Activated CD8-positive, alpha-beta memory T cell treated with anti-CD3 and anti-CD28 coated beads for 1 hour (primary cell): ENCODE measurements at places on chromosomes 16 and 17.
A peak's percentile ranks its signal among the peaks of the same experiment; 100 is the strongest.

- DNase-seq, result no peak
Measured at GRCh38 chr16:58493756-58494431, 6.0 kb upstream of the NDRG4 start.

DNA sequence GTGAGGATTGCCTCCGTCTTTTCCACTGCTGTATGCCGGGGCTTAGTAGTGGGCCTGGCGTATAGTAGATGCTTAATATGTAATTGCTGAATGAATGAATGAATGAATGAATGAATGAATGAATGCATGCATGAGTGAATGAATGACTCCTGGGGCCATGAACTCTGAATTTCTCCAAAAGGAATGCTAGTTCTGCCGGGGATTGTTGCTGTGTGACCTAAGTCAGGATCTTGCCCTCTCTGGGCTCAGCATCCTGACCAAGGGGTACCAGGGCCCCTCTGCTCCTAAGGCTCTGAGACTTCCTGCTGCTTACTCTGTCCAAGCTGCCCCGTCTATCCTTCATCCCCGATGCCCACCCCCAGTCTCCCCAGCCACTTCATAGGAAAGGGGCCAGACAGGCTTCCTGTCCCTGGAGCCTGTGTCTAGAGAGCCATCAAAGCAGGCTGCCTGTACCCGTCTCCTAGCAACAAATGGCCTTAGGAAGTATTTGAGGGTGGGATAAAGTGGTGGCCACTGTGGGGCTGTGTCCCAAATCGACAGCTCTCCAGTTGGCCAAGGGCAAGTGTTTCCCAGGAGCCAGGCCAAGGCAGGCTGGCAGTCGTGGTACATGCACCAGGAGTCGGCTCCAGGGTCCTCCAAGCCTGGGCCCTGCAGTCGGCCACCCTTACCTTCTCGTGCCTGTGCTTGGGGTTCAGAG, 11.6 kb upstream of the MPRIP start:
- no peak for DNase-seq

DNA sequence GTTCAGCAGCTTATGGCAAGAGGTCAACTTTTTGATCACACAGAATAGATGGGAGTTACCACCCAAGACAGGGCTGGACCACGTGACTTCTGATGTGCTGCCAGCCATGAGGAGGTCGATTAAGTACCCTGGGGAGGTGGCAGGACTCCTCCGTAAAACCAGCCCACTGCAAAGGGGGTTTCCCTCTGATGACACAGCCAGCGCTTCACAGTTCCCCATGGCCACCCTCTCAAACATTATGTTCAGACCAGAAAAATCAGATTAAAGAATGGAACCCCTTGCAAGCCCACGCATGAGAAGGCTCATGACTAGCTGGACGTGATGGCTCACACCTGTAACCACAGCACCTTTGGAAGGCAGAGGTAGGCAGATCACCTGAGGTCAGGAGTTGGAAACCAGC, 222.9 kb downstream of the CPPED1 start:
- no peak for DNase-seq

GRCh38 chr16:56911771-56912571, 20.0 kb upstream of the HERPUD1 start:
- no peak for DNase-seq

DNA sequence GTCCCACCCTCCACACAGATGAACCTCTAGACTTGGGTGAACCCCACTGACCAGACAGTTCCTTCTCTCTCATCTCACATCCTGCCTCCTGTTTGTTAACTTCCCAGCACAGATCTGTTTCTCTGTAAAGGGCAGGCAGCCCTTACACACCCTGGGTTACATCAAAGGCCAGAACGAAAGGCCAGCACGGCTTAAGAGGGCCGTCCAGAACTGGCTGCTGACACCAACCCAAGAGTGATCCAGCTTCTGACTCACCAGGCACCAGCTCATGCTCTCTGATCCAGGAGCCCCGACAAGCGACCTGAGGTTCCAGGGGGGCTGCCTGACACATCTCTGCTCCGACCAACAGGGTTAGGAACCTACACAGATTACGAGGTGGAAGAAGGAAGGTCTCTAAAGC, 86.9 kb downstream of the MRM3 start:
- DNase-seq, result no peak

GRCh38 chr17:63819585-63820537, 7.4 kb upstream of the PSMC5 start:
- no peak for DNase-seq

DNA sequence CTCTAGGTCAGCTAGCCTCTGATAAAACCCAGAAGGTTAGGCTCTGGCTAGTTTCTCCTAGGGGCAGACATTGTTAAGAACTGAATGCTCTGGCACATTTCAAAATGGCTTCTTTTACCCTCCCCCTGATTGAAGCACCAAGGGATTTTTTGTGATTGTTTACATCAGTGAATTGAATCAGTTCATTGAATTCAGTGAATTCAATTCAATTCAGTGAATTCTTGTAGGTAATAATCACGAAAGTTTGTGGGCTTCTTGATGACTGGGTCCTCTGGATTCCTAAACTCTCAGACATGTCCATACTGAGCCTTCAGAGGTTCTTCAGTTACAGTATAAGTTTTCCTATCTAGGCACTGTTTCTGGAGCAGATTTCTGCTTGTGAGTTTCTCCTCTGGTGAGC, 135.2 kb upstream of the ELAC2 start:
- DNase-seq, result no peak

GRCh38 chr16:9567666-9568065, 476.2 kb downstream of the HAPSTR1 start:
- no peak for DNase-seq

- no peak for DNase-seq
Measured at GRCh38 chr17:82703935-82704865, 5.7 kb upstream of the RAB40B start.

DNA sequence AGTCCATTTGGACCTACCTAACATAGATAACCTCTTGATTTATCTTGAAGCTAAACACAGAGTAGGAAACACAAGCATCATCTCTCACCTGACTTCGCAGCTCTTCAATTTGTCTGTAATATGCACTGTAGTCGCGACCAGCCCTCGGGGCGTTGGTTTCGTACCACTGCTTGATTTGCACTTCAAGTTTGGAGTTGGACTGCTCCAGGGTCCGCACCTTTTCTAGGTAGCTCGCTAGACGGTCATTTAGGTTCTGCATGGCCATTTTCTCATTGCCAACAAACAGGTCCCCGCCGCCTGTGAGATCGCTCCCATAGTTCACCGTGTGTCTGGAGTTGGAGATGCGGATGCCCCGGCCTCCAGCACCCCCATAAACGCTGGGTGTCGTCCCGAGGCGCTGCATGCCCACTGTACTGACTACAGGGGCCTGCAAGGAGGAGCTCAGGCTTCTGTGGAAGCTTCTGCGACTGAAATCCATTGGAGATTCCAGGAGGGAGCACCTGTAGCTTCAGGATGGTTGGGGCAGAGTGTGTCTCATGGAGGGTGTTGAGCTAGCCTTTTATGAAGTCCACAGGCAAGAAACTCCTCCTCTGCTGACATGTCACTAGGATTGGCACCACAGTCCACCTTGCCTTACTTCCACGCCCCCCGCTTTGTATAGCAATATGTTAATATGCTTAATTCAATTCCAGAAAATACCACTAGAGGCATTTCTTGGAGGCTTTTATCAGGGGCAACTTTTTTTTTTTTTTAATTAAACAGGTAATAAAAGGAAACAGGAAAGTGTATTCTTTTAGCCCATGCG, at the start of gene KRT20:
KRT20 (minus strand) TSS at position 535 of the 805 bp plus-strand sequence; CDS start at position 478, 57 bp downstream.
- no peak for DNase-seq

DNA sequence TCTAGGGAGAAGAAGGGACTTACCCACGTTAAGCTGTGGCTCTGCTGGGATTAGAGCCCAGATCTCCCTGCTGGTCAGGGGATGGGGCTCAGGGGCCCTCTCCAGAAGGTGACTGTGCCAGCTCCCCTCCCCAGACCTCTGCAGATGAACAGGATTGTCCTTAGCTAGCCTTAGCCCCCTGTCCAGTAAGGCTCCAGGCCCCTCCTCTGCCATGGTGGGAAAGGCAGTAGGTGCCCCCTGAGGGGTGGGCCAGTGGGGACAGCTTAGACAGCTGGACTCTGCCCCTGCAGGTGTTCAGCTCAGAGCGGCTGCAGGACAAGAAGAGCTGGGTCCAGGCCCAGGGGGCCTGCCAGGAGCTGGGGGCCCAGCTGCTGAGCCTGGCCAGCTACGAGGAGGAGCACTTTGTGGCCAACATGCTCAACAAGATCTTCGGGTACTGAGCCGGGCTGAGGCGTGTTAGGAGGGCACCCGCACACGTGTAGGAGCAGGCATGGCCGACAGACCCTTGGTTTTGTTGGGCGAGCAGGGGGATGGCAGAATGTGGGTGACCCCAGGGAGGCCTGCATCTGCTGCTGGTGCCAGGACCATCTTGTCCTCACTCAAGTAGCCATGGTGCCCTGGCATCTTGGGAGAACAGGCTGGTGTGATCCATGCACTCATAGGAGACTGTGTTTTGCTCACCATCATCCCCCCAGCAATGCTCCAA, 50.9 kb downstream of the MRC2 start:
- DNase-seq, result no peak

GRCh38 chr17:72401883-72402726, 281.3 kb downstream of the SOX9 start:
- no peak for DNase-seq

DNA sequence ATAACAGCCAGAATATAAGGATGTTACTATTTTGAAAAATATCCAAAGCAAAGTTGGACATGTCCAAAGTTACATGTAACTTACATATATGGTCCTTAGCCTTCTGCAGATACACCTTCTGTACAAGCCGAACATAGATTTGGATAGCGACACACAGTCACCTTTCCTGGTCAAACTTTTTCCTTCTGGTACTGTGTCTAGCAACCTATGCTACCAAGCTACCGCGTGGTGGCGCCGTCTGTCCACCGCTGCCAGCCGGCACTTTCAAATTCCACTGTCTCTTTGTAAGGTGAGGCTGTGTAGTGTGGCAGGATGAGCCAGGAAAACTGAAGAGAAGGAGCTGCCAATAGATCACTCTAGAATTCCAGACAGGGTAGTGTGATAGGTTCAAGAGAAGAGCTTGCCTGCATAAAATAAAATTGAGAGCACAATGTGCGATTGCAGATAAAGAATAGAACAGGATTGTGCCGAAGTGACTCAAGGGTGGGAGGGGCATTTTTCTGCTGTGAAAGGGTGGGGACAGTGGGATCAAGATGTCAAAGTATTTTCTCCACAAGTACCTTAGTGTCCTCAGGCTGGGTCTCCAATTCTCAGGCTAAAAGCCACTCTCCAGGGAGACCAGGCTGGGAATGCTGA, 366.9 kb downstream of the SLC39A11 start:
- no peak for DNase-seq

DNA sequence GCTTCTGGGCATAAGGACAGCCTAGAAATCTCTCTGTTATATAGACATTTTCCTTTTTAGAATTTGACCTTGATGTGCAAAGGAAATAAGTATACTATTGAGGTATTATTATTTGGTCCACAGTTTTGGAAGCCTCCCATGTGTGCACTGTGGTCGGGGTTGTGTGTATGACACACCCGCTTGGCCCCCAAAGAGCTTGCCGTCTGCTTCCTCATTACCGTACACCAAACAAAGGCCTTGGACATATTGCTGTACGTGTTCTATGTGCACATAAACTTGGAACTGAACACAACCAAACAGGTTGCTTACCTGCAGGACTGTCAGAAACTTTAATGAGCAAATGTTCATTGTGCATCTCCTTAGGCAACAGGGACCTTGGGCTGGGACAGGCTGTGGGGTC, 38.2 kb downstream of the METRNL start:
- no peak for DNase-seq

- no peak for DNase-seq
Measured at GRCh38 chr17:43028221-43028861, 3.3 kb downstream of the RND2 start.

- no peak for DNase-seq
Measured at GRCh38 chr16:64841071-64841470, 280.8 kb downstream of the CDH11 start.

DNA sequence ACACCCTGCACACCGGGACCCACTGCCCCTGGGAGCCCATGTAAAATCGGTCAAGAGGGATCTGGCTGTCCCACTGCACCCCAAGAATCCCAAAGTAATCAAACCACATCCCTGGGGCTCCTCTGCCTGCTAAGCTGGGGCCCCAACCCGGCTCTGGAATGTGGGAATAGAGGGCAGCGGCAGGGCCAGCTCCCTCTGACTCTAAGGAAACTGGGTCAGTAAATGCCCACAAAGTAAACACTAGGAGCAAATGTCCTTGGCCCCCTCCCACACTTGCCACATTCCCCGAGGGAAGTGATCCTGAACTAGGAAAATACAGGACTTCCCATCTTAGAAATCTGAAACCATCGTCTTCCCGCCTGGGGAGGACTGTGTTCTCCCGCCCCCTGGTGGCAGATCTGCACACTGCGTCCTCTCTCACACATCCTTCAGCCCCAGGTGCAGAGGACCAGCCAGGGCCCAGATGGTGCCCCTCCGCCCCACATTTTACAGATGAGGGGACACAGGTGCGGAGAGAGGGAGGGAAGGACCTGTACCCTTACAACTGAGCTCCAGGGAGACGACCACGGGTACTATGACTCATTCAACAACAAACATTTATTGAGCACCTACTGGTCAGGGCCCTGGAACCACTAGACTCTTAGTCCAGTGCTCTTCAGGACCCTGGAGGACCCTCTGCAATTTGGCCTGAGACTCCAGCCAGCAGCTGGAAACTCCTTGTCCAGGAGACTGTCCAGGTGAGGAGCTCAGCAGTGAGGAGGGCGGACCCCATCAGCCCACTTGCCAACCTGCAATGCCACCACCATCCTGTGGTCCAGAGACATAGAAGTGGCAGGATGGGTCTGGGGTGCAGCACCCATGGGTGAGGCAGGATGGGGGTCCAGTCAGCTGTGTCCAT, 10.1 kb downstream of the P3H4 start:
- DNase-seq, result peak; percentile 66

DNA sequence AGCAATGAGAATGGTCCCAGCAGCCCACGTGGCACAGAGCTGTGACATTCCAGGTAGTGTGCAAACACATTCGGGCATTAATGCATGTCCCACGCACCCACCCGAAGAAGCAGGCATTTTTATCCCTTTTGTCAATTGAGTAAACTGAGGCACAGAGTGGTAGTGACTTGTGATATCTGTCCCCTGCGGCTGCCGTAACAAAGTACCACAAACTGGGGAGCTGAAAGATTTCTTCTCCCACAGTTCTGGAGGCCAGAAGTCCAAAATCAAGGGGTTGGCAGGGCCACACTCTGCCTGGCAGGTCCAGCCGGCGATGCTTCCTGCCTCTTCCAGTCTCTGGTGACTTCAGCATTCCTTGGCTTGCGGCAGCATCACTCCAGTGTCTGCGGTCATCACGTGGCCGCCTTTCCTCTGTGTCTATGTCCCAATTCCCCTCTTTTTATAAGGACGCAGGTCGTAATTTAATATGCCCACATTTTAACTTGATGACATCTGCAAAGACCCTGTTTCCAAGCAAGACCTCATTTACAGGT, 221.9 kb upstream of the GSE1 start:
- DNase-seq, result no peak

DNA sequence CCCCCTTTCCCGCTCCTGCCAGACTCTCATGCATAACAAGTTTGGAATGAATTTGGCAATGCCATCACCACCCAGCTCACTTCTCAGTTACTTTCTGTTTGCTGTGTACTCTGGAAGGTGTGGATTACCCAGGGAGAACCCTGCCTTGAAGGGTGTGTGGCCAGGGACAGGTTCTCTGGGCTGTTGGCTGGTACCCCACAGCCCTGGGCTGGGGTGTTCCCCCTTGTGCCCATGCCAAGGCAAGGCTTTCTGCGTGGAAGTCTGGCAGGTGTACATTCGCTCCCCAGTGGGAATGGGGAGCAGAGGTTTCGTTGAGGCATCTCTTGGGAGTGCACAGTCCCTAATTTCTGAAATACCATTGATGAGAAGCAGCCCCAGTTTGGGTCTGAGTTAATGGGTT, 187.7 kb downstream of the CCDC182 start:
- DNase-seq, result no peak
